ENCODE measurements at places on chromosomes 1 and 21. TPM values are rescaled to one million over a fixed set of nuclear protein-coding genes. Genes with fewer than 3 reads are reported as not detected.

The TEX38 gene
- not detected for total RNA-seq

The PER3 gene
- 1.9 TPM for total RNA-seq

The FAM72B gene
- total RNA-seq: 3.4 TPM

The ST7L gene
- total RNA-seq: 18.4 TPM

The GBP7 gene
- total RNA-seq: not detected

The AMY1B gene
- total RNA-seq: not detected

The CELF3 gene
- total RNA-seq: not detected

The CACNA1S gene
- total RNA-seq: not detected

The FALEC gene
- not detected for total RNA-seq

The PRRC2C gene
- total RNA-seq: 58.0 TPM

The GREM2 gene
- total RNA-seq: not detected

The RGSL1 gene
- total RNA-seq: not detected

The FBXO2 gene
- total RNA-seq: 1.7 TPM

The PDZK1 gene
- 0.34 TPM for total RNA-seq

The NME7 gene
- 18.0 TPM for total RNA-seq

The COG2 gene
- total RNA-seq: 20.1 TPM

The KRTAP10-9 gene
- not detected for total RNA-seq

The KCNK1 gene
- total RNA-seq: not detected

The HAX1 gene
- total RNA-seq: 69.9 TPM

The OR6K2 gene
- not detected for total RNA-seq

The FCRL2 gene
- total RNA-seq: not detected

The CYP4B1 gene
- total RNA-seq: 0.17 TPM

The SLC41A1 gene
- 22.8 TPM for total RNA-seq

The SMCP gene
- not detected for total RNA-seq

The CFHR3 gene
- total RNA-seq: not detected

The EDARADD gene
- total RNA-seq: not detected

The PPIH gene
- total RNA-seq: 22.6 TPM

The EFNA3 gene
- 2.2 TPM for total RNA-seq

The TMEM69 gene
- total RNA-seq: 11.9 TPM

The LRRC71 gene
- total RNA-seq: 0.34 TPM

The TATDN3 gene
- 12.1 TPM for total RNA-seq

The NEK2 gene
- total RNA-seq: 7.1 TPM

The GUK1 gene
- total RNA-seq: 724 TPM

The FMO2 gene
- 0.05 TPM for total RNA-seq

The TBX19 gene
- 0.51 TPM for total RNA-seq

The YRDC gene
- total RNA-seq: 21.0 TPM

The PI4KB gene
- 55.3 TPM for total RNA-seq

The OXCT2 gene
- 7.0 TPM for total RNA-seq

The TLCD4 gene
- 0.34 TPM for total RNA-seq

The PRDM2 gene
- 13.3 TPM for total RNA-seq

The RPS6KC1 gene
- 23.2 TPM for total RNA-seq

The NHLH1 gene
- under 0.01 TPM for total RNA-seq

The ETV3L gene
- total RNA-seq: not detected

The LENEP gene
- not detected for total RNA-seq

The PRR9 gene
- total RNA-seq: not detected

The GNAT2 gene
- total RNA-seq: not detected

The LCE2A gene
- total RNA-seq: not detected

The OLIG2 gene
- total RNA-seq: not detected

The SV2A gene
- 6.7 TPM for total RNA-seq

The SLC45A3 gene
- 34.9 TPM for total RNA-seq

The LMX1A gene
- total RNA-seq: not detected

The VANGL2 gene
- total RNA-seq: 0.05 TPM

The PIAS3 gene
- 10.7 TPM for total RNA-seq

Data from dermis blood vessel endothelial cell (primary cell).